ENCODE measurements at places on chromosomes 12 and 14.

DNA sequence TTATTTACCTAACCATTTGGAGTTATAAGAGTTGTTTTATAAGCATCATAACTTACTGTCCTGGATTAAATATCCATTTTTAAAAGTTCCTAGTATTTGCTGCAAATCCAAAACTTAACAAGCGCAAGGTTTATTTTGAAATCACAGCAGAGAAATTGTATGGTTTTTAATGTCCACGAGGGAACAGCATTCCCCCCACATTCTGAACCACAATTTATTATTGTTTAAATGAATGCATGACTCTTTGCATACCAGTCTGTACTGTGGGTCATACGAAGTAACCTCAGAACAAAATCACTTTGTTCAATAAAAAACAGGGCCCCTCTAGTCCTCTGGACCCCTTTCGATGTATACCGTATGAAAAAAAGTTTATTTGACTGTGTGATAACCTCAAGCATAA is 75.9 kb downstream of the DACT1 start:
- no peak for DNase-seq

- peak; percentile 83 for DNase-seq
Measured at GRCh38 chr14:102055181-102055901, 31.5 kb downstream of the HSP90AA1 start.

- DNase-seq, result no peak
Measured at GRCh38 chr12:46815809-46816208, 10.0 kb downstream of the SLC38A4 start.

GRCh38 chr14:64082837-64083236 is 211.3 kb downstream of the ESR2 start:
- DNase-seq, result no peak

GRCh38 chr14:44783901-44784300 is 177.8 kb downstream of the KLHL28 start:
- no peak for DNase-seq

DNA sequence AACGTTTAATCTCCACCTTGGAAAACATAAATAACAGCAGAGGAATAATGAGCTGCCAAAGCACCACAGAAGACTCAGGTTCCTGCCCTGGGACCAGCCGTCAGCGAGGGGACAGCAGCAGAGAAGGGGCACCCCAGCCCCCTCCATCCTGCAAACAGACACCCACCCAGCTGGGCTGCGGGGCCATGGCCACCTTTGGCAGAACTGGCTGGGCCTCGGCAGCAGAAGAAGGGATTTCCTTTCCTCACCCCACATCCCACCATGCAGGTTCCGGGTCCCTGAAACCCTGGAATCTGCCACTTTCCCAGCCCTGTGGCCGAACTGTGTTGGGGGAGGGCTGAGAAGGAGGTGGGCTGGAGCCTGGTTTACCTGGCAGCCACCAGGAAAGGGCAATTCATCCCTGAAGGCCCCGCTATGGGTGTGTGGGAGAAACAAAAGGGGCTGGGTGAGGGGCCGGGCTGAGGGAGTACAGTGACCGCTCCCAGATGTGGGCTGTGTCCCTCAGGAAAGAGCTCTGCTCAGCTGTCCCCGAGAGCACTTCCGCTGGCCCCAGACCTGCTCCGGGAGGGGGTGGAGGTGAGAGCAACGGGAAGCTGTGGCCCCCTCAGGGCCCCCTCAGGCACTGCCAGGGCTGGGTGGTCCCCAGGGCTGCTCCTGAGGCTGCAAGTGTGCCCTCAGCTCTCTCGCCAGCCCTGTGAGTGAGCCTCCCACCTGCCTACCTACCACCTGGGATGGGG is 3.8 kb downstream of the PGF start:
- DNase-seq, result no peak

DNA sequence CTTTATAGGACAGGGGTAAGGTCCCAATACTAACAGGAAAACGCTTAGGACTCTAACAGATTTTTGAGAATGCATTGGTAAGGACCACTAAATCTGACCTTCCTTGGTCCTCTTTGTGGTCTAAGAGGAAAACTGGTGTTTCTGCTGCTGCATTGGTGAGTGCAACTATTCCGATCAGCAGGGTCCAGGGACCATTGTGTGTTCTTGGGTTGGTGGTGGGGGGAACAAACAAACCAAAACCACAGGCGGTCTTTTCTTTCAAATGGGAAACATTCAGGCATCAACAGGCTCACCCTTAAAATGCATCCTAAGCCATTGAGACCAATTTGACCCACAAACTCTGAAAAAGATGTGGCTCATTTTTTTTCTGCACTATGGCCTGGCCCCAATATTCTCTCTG is 20.7 kb downstream of the EPYC start:
- DNase-seq, result no peak

DNA sequence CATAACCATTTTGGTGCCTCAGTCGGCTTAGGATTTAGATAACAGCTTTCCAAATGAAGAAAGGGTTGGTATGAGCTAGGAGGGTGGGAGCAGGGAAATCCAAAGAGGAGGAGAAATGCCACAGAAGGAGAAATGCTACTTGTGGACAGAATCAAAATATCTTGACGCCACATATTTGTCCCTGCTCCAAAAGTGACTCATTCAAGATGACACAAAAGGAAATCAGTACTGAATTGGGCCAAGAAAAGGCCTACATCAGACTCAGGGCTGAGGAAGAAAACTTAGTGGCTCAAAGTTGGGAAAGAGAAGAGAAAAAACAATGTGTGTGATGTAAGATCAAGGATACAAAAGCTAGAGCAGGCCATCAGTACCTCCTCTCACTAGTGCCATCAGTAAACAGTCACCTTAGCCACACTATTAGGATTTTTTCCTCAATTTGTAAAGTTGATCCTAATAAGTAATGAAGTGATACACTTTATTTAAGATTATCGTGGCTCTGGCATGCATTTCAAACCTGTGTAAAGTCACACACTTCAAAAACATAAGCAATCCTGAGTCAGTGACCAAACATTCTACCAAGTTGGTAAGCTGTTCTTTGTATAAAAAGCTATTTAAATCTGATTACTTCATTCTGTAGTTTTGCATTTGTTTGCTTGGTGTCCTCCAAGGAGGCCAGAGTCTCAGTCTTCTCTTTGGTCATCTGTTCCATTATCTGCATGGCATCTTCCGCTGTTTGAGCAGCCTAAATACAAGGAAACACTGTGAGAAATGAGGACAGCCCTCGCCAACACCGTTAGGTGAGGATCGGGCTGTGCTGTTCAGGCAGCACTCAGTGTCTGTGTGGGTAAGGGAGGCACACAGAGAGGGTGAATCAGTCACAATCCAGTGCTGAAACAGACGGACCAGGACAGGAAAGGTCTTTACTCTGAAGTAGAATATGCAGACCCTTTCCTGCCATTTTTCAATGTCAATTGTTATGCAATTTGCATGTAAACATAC is 52.6 kb upstream of the VPS33A start:
- peak; percentile 71 for DNase-seq

- no peak for DNase-seq
Measured at GRCh38 chr14:42027271-42027670, 420.6 kb downstream of the LRFN5 start.

GRCh38 chr12:53803194-53803593 is 51.4 kb upstream of the CISTR start:
- DNase-seq, result no peak

DNA sequence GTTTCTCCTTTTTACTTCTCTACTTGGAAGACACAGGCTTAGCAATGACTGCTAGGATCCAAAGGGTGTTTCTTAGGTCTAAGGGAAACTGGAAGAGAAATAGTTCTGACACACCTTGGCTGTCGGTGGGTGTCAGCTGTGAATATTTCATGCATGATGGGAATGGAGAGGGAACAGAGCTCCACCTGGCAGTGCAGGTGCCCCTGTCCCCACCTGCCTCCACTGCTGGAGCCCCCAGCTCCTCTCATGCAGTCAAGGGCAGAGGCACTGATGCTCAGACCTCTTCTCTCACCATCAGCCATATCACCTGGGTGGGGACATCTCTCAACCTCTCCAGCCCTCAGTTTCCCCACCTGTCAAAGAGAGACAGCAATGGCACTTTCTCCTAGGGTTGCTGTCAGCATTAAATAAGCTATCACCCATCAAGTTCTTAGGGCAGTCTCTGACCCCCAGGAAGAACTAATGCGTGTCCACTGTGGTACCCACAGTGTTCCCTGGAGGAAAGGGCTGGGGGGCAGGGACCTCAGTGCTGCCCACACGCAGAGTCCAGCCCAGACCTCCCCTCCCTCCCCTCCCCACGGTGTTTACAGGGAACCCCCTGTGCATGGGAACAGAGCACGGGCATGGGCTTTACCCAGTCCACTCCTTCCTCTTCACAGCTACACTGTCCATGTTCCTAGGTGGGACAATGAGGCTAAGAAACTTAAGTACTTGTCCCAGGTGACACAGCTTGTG is 69.1 kb downstream of the C14orf132 start:
- no peak for DNase-seq

GRCh38 chr12:10358131-10358530 is 31.7 kb downstream of the KLRK1 start:
- no peak for DNase-seq

- DNase-seq, result no peak
Measured at GRCh38 chr14:64363265-64363846, 24.8 kb upstream of the MTHFD1 start.

DNA sequence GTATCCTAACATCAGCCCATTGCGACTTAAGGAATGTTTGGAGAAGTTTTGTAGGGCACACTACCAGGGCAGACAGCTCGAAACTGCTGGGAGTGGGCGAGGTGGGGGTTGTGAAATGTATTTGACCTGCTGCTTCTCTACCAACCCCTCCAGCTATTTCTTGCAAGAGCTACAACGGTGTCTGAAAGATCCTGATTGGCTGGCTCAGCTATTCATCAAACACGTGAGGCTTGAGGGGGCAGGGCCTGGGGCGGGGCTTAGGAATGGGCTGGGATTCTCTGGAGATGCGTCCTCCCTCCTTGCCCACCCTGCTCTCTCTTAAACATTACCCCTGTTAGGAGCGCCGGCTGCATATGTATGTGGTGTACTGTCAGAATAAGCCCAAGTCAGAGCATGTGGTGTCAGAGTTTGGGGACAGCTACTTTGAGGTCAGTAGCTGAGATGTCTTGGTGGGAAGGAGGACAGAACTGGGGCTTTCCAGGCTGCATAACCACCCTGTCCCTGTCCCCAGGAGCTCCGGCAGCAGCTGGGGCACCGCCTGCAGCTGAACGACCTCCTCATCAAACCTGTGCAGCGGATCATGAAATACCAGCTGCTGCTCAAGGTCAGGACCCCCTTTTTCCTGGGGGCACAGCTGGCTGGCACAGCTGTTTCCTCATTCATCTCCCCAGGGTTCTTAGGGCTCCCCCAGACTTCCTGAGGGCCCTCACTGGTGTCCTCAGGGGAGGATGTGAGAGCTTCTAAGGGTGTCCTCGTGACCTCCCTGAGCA is 3.1 kb downstream of the ARHGEF25 start:
- peak; percentile 76 for DNase-seq

- no peak for DNase-seq
Measured at GRCh38 chr14:37697489-37698121, 102.2 kb downstream of the TTC6 start.

DNA sequence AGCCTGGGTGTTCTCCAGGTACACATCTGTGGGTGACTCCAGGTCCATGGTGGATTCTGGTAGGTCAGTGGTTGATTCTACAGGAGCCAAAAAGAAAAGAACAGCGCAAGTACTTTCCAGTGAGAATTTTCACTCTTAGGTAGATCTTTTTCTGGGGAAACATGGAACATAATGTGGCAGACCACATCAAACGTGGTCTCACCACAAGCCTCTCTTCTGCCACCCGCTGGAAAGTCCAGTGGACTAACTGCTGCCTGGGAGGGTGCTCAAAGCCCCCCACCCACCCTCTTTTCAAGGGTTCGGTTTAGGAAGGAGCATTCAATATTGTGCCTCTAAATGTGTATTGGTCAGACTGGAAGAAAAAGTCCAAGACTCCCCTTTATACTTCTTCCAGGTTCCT is 36.1 kb upstream of the PRB2 start:
- DNase-seq, result no peak

GRCh38 chr14:69441948-69442347 is 42.6 kb upstream of the PLEKHD1 start:
- no peak for DNase-seq

DNA sequence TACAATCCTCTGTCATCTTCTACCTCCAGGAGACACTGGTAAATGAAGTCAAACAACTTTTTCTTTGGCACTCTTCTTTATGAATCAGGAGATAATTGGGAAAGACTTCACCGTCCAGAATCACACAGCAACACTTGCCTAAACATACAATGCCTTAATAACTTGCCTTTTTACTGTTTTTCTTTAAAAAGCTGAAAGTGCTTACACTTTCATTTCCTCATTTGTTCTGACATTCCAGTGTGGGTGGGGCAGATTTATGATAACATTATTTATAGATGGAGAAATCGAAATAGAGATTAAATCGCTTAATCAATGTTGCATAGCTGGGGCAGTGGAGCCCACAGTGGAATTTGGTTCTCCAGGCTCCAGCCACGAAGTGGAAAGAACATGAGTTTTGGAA is 2.8 kb upstream of the FRS2 start:
- DNase-seq, result no peak

- peak; percentile 22 for DNase-seq
Measured at GRCh38 chr14:51328772-51329353, 88.8 kb downstream of the TMX1 start.

DNA sequence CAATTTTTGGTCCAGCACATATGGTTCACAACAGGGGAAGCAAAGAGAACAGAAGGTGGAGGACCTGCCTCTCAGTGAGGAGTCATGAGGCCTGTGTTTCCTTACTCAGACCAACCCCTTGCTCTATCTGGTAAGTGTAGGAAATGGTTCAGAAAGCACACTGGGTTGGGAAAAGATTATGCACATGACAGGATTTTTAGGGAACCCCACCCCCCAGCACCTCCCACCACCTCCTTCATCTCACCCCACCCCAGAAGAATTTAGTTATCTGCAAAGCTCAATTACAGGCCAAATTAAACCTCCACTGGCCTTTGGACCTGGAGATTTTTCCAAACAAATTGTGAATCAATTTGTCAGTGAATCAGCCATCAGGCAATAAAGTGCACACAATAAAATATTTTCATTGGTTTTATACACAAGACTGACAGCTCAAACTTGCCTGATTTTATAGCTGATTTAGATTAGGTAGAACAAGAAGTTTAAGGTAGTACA is 132.8 kb downstream of the DACT1 start:
- DNase-seq, result no peak

- DNase-seq, result no peak
Measured at GRCh38 chr14:36275741-36276140, 44.7 kb downstream of the MBIP start.

DNA sequence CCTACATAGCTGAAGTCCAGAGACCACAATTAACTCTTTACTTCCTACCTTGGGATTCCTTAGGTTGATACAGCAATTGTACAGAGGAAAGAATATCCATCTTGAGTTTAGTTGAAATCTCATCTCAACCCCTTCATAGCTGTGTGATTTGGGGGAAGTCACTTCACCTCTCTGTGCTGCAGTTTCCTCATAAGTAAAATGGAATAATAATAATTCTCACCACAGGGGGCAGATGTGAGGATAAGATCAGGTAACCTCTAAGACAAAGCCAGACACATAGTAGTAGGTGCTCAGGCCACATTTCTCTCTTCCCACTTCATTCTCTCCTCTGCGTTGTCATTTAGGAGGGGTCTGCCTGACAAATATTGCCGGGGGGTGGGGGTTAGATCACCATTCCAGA is 6.7 kb downstream of the FOXN4 start:
- DNase-seq, result no peak
